Progenitor cell of endocrine pancreas (in vitro differentiated cells): ENCODE measurements at places on chromosomes 2 and 18. TPM values are rescaled to one million over a fixed set of nuclear protein-coding genes. Genes with fewer than 3 reads are reported as not detected.

DNA sequence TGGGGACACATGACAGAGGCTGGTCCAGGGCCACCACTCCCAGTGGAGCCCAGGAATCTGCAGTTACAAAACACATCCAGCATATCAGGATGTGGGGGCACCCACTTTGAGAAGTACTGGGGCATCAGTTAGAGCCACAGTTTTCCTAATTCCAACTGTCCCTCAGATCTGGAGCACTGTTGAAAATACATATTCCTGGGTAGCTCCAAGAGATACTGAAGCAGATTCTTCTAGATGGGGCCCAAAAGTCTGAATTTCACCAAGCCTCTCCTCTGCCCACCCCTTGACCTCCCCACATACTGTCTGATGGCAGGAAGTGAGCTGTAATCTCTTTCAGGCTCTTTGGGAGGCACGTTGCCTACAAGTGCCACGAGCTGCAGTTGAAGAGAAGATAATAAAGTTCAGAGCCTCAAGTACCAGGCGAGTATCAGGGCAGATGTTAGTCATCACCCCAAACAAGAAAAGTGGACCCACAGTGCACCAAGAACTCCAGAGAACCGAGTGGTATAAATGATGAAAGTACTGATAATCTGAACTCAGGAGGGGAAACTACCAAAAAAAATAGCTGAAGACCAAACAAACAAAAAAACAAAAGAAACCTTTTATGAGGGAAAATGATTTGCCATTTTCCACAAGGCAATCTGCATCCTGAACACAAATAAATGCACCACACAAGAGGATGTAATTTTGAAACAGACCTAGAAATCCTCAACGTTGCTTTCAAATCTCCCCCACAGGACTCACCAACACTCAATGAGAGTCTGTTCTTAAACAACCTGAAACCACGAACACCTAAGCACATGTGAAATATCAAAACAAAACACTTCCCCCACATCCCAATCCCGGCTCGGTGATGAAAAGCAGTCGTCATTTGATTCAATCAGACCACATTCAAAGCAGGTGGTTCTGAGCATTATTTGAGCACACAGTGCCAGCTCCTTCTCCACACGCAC is 98.7 kb downstream of the TCF4 start:
- H3K27me3 ChIP-seq: no peaks in the 10 kb centered on the region
- no peak for DNase-seq
- no peaks in the 10 kb centered on the region for H3K36me3 ChIP-seq
- no peak overlapping the region for H3K27ac ChIP-seq
- peaks cover 13% of the 10 kb centered on the region for H3K4me1 ChIP-seq

DNA sequence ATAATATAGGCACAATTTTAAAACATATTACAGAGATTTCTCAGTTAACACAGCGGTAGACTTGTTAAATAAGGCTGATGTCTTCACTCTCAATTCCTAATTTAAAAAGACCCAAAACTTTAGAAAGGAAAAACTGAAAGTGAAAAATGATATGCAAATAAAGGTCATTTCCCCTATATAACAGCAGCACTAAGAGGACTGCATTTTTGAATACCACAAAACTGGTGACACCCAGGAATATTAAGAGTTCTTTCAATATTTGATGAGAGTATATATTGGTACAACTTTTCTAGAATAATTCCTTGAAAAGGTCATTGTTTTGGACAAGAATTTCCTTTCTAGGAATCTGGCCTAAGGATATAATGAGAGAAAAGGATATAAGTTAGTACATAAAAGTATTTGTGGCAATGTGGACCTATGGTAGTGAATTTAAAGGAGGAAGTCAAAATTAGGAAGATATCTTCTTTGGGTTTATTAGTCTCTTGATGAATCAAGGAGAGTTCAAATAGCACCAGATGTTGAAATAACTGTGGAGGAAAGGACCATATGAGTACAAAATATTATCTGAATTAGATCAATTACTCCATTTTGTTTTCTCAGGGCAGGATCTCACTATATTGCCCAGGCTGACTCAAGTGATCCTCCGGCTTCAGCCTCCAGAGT is 70.3 kb downstream of the TMEM237 start:
- no peaks in the 10 kb centered on the region for H3K36me3 ChIP-seq
- no peak overlapping the region for H3K4me3 ChIP-seq
- no peak overlapping the region for H3K27ac ChIP-seq
- DNase-seq: no peak

DNA sequence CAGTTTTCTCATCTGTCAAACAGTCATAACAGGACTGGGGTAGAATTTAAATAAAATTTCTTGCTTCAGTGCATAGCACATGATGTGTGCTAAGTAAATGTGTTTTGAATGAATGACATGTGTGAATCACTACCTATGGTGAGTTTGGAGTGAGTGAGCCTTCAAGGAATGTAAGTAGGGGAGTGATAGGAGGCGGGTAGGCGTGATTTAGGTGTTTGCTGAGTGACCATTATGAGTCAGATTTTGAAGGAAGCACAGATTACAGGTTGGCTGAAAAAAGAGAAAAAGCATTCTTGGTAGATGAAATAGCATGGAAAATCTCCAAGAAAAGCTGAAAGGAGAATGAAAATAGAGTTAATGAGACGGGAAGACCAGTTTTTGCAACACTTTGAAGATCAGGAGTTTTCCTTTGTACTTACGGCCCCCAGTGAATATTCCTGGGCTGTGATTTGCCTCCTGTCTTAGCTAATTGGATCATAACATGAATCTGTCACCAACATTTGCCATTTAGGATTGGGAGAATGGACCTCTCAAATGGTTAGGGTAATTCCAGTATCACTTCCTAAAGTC is 136.9 kb upstream of the GATA6 start:
- H3K36me3 ChIP-seq: no peaks in the 10 kb centered on the region
- peak overlapping the region; percentile 84 for H3K27ac ChIP-seq
- DNase-seq: no peak
- H3K27me3 ChIP-seq: no peaks in the 10 kb centered on the region

DNA sequence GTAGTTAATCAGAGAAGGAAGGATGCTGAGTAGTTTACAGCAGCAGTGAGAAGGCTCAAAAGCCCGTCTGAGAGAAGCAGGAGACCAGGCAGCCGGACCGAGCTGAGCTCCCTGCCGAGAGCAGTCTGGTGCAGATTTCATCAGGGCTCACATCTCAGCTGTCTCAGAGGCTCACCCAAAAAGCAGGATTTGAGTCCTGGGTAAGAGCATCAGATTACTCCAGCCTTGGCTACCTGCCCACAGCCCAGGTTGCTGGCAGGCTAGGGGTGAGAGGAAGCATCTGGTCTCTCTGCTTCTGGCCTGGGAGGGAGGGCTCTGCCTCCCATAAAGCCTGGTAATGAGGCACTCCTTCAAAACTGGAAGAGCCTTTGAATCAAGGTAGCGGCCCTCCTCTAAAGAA is 140.5 kb downstream of the ST6GAL2 start:
- no peak overlapping the region for H3K27ac ChIP-seq
- H3K36me3 ChIP-seq: no peaks in the 10 kb centered on the region
- H3K4me3 ChIP-seq: no peak overlapping the region

GRCh38 chr2:168165985-168166901 is 81.2 kb downstream of the STK39 start:
- no peak for DNase-seq
- no peak overlapping the region for H3K4me3 ChIP-seq
- H3K36me3 ChIP-seq: peaks cover 4% of the 10 kb centered on the region

DNA sequence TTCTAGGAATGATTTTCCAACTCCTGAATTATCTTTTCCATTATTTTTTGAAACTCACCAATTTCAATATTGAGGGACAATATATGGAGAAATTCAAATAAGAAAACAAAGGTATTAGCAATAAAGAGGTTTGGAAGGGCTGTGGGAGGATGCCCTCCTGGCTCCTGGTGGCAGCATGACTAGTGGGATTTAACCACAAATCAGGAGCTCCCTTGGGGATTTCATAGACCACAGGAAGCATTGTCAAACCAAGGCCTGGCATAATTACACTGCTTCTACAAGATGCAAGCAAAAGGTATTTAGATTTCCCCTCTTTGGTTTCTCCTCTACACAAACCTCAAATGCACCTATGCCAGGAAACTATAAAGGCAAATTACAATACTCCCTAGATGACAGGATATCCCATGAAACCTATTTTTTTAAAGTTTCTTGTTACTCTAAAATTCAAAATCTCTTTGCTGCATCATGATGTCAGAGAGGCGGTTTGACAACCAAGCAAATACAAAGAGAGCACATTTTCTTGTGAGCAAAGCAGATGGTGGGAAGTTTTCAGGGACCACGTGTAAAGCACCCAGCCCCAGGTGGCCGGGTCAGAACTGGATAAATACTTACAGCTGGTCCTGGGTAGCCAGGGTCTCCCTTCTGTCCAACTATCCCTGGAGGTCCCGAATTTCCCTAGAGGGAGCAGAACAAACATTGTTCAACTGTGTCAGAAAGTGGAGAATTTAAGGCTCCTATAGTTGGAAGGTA is 67.9 kb downstream of the COL6A3 start:
- no peaks in the 10 kb centered on the region for H3K4me1 ChIP-seq
- no peak overlapping the region for H3K27ac ChIP-seq
- no peak for DNase-seq
- no peak overlapping the region for H3K4me3 ChIP-seq
- no peaks in the 10 kb centered on the region for H3K36me3 ChIP-seq

Gene C2orf81
- total RNA-seq: 11.3 and 13.4 TPM in 2 replicates
